Activated naive CD4-positive, alpha-beta T cell (primary cell): ENCODE measurements at places on chromosomes 3 and 15.

DNA sequence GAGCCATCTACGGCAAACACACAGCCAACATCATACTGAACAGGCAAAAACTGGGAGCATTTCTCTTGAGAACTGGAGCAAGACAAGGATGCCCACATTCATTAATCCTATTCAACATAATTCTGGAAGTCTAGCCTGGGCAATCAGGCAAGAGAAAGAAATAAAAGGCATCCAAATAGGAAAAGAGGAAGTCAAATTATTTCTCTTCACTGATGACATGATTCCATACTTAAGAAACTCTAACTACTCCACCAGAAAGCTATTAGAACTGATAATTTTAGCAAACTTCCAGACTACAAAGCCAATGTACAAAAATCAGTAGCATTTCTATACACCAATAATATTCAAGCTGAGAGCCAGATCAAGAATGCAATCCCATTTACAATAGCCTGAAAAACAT is 17.3 kb upstream of the ENTPD3 start:
- no peak for DNase-seq

- no peak for DNase-seq
Measured at GRCh38 chr3:127800508-127800907, 21.8 kb downstream of the MGLL start.

- DNase-seq: no peak
Measured at GRCh38 chr15:82135638-82136037, 89.8 kb upstream of the MEX3B start.

GRCh38 chr15:86572368-86572841 is 492.7 kb downstream of the AGBL1 start:
- no peak for DNase-seq

- no peak for DNase-seq
Measured at GRCh38 chr3:89049119-89049518, 58.3 kb upstream of the EPHA3 start.

- no peak for DNase-seq
Measured at GRCh38 chr15:70210076-70210475, 112.4 kb upstream of the TLE3 start.

DNA sequence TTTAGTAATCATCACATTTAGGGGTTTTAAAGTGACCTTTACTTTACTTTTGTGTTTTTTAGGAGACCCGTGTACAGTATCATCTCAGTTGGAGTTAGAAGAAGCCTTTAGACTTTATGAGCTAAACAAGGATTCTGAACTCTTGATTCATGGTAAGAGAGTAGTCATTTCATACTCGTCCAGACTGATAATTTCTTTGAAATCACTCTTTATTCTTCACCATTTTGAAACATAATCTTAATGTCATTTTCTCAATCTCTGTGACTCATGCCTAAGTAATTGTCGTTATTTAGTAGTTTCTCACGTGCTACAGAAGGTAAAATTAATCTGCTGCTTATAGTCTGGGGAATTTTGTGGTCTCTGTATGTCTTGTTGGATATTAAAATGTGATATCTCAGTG is 37.7 kb downstream of the PRKCI start:
- no peak for DNase-seq

DNA sequence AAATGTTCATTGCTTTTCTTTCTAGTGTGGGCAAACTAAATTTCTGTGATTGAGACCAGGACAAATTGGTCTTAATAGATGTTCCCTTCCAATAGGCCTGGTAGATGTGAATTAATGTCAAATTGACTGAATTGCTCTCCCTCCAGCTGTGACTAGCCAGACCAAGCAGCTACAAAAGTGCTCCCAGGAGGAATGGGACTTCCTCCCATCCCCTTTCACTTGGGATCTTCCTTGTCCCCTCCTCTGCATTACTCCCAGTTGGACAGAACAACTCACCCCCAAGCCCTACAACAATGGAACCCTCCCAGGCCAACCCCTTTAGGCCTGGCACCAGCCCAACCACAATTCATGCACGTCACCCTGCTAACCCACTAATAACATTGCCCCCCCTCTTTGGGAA is 19.6 kb upstream of the ZKSCAN7 start:
- DNase-seq: no peak

GRCh38 chr15:83250781-83251180 is 33.7 kb downstream of the BNC1 start:
- DNase-seq: no peak

- DNase-seq: no peak
Measured at GRCh38 chr3:56291244-56291680, 177.0 kb downstream of the ERC2 start.

DNA sequence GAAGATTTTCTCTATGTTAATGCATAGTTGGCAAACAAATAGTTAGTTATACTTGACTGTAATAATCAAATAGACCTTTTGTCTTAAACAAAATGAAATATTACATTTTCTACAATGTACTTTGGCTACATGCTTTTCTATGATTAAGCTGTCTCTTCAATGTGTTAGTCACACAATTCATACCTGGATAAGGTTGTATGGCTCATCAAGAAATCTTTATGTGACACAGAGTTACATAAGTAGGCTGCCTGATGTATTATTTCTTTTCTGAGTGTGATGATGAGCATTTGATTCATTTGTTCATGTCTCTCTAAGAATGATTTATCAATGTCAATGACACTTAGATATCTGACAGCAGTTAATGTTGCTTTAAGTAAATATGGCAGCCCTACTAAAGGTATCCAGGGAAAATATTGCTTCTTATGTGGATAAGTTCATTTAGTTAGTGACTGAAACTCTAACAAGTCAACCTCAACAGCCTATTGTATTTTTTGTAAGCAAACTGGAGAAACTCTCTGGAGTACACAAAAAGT is 157.4 kb upstream of the SOX2 start:
- DNase-seq: no peak

DNA sequence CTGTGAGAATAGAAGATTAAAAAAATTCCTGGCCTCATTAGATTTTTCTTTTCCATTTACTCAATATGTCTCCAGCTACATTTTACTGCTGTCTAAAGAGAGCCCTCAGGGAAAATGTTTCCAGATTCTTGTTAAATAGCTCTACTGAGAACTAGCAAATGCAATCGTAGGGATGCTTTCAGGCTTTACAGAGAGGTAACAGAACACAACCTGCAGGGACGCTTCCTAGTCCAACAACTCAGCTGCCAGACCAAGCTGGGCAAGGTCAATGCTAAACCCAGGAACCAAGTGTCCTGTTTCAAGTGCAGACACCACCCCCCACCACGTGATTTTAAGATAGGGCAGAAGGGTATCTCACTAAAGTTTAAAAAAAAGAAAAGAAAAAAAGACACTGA is 25.2 kb downstream of the ARHGEF3 start:
- DNase-seq: no peak

DNA sequence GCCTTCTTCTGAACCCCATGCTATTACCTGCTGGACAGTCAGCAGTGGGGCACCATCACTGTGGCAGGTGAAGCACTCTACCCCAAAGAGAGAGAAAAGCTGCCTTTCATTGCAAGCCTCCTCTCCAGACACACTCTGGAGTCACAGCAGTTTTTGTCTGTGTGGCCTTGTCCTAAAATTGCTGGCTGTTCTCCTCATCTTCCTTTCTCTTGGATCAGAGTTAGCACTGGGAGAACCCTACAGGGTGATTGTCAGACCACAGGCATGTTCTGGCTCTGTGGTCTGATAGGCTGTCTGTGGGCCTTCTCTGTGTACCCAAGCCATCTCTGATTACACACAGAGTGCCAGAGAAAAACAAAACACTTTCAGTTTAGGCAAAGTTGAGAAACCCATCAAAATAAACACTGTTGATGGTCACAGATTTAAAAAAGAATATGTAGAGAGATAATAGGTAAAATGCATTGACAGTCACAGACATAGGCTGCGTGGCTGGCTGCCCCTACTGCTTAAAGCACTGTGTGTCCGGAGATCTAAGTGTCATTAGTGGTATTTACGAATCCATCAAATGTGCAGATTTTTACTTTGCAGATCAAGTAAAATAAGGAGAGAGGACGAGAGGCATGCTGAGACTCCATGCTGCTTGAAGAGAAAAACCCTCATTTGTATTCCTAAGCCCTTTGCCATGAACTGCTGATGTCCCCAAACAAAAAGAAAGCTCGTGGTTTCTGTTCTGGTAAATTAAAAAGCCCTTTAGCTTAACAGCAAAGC is 689.9 kb downstream of the TUSC7 start:
- DNase-seq: no peak

GRCh38 chr15:40875991-40876730 is 2.1 kb upstream of the RHOV start:
- no peak for DNase-seq

DNA sequence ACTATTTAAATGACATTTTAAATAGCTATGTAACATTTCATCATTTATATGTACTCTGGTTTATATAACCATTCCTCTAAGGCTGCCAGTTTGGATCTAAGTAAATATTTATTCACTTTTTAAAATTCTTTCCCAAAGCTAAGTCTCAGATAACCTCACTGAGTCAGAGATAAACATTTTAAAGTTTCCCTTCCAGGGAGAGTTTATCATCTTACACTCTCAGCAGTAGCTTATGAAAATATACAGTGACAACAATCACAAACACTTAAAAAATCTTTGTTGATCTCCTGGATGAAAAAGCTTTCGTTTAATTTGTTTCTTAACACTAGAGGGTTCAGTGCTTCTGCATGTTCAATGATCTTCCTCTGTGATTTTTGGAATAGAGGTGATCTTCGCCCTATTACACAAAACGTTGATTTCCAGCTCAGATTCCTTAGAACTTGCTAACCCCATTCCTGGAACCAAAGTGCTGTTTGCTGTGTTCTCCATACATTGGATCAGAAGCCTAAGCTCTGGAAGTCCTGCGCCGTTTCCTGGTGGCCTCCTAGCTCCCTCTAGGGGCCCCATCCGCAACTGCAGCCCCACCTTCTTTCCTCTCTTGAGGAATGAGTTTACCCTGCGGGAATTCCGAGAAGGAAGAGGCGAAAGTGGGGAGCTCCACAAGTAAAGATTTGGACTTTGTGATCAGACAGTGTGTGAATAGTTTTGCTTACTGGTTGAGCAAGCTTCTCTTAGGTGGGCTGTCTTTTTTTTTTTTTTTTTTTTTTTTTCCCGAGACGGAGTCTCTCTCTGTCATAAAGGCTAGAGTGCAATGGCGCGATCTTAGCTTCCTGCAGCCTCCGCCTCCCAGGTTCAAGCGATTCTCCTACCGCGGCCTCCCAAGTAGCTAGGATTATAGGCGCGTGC is 29.3 kb upstream of the SACM1L start:
- peak; percentile 13 for DNase-seq

DNA sequence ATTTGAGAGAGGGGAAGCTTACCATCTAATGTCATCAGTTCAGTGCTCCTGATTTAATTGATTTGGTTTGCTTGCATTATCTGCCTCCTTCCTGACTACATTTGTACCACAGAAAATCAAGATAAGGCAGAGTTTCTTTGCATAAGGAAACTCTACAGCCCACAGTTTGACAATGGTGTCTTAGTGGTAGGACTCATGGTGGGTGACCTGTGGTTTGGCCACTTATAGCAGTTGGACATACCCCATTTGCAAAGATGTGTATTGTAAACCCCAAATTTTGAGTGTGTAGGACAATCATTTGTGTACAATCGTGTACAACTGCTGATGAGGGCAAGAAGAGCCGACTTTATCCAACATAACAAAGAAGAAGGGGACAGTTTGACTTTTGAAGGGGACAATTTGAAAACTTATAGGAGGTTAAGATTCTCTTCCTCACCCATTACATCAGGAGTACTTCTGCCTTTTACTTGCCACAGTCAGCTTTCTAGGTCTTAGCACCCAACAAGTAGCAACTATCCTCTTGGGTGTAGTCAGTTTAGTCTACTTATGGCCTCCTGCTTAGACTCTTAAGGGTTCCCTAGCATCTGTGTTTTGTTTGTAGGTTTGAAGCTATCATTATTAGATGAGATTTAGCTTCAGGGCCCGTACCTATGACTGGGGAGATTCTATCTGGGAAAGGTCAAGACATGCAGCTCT is 6.2 kb downstream of the TGFBR2 start:
- no peak for DNase-seq

DNA sequence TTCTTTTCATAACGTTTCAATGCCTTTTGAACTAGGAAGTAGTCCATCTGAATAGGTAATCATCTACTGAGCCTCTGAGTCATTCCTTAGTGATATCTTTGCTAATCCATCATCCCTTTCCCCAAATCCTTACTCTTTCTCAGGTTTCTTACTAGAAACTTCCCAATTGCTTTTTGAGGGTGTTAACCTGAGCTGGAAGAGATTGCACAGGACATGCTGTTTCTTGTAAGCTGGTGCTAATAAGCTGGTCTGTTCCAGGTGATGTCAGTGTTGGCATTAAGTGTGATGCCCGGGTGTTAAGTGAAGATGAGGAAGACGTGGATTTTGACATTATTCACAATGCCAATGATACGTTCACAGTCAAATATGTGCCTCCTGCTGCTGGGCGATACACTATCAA is 101.0 kb downstream of the DNASE1L3 start:
- no peak for DNase-seq

- no peak for DNase-seq
Measured at GRCh38 chr3:129605203-129605921, 1.1 kb downstream of the PLXND1 start.

DNA sequence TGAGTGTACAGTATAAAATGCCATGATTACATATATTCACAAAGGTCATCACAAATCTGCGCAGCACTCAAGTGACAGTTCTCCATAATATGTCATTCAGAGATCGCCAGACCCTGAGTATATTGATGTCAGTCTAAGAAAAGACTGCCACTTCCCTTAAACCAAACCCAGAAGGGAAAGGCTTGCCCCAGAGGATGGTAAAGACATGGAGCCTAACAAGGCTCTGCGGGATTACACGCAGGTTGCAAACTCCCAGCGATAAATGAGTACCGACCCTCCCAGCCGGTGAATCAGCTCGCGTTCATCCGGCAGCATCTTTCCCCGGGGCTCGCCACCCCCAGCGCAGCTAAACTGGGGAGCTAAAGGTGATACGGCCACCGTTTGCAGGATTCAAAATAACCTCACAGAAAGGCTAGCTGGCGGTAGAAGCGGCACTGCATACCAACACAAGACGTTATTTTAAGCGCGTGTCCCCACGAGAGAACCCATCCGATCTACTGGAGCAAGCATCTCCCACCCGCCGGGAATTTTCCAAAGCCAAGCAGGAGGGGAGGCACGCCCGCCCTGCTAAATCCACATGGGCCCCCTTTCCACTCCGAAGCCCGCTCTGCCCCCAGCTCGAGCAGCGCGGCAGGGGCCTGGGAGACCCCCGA is 643 bp downstream of the MYO5A start:
- peak; percentile 7 for DNase-seq

DNA sequence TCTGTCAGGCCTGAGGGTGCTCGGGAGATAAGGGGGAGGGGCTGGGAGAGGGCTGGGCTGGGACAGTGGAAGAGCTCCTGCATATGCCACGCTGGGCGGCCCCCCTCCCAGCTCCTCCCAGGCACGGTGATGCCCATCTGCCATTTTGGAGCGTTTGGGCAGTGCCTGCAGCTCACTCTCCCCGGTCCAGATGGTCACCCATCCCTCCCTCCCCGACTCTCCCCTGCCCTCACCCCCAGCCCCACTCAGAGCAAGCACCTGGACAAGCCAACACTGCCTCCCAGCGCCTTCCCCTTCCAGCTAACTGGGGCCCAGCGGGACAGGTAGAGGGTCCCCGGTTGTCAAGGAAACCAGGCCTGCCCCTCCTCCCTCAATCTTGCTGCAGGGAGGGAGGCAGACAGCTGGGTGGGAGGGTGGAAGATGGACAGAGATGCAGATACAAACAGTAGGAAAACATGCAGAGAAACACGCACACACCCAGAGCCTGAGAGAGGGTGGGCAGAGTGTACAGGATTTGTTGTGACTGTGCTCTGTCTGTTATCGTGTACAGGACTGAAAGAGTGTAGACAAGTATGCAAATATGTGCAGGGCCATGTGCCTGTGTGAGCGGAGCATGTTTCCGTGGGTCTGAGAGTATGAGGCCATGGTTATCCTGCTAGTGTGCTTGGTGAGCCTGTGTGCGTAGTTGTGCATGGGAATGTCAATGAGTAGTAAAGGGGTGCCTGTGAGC is 17.5 kb upstream of the CORO2B start:
- DNase-seq: no peak
